ENCODE measurements at places on chromosomes 4 and X.

GRCh38 chr4:68499021-68499420 lies 51.8 kb downstream of the TMPRSS11E start:
- no peak for DNase-seq

DNA sequence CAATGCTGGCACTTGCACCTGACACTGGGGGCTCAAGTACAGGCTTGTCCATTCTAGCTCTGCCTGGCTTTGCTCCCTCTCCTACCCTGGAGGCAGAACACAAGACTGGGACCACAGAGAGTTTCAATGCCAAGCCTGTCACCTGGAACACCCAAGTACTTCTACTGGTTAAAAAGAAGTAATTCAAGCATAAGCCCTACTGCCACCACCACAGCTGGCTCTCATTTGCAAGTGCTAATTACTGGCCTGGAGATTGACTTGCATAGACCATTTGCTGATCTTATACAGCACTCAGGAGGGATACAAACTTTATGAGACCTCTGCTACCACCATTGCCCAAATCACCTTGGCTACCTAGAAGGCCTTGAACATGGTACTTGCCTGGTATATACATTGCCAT lies 1550.9 kb downstream of the C4orf33 start:
- DNase-seq = no peak

GRCh38 chr4:173434231-173434630 lies 35.3 kb upstream of the SCRG1 start:
- DNase-seq = no peak

DNA sequence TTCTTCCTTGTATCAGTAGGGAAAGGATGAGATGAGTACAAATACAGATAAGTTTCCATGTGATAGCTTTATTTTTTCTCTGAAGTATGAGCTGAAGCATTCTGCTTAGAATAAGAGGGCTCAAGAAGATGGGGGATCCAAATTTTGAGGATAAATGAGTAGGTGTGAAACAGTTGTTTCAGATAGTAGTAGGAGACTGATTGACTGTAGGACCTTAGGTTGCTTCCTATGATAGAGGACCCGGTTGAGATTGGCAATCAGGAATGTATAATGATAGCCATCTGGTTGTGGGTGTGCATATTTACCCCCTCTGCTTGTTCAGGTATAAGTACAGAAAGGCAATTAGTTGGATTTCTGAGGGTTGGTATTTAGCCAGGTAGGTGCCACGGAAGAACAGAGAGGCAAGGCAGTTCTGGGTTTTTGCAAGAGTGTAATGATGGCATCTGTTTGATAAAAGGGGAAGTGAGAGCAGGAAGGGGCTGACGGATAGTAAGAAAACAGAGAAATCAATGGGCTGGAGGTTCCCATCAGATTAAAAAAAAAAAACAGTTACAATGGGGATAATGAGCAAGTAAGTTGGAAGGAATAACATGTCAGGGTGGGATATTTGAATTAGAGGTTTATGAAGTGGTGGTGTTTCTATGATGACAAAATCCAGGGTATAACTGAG lies 13.7 kb downstream of the OCRL start:
- DNase-seq = no peak

DNA sequence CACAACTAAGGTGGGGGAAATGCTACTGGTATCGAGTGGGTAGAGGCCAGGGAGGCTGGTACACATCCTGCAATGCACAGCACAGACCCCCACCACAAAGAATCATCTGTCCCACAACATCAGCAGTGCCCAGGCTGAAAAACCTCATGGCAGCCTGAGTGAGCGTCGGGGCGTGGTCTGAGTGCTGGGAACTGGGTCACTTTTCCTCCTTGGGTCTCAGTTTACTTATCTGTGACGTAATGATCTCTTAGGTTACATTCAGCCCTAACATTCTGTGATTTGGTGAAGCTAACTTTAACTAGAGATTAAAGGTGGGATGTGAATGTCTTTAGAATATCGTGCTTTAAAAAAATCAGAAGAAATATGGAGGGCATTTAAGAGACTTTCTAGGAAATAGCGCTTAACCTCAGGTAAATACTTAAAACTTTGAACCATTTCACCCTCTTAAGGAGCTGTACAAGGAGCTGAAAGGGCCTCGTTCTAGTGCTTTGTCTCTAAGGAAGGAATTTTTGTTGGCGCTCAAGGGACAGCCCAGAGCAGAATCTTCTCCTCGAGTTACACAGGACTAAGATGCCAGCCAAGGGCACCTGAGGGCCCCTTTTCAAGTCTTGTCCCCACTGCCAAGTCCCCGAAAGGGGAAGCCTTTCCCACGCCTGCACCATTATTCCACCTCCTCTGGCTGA lies 18.1 kb upstream of the TRIM2 start:
- DNase-seq = no peak

DNA sequence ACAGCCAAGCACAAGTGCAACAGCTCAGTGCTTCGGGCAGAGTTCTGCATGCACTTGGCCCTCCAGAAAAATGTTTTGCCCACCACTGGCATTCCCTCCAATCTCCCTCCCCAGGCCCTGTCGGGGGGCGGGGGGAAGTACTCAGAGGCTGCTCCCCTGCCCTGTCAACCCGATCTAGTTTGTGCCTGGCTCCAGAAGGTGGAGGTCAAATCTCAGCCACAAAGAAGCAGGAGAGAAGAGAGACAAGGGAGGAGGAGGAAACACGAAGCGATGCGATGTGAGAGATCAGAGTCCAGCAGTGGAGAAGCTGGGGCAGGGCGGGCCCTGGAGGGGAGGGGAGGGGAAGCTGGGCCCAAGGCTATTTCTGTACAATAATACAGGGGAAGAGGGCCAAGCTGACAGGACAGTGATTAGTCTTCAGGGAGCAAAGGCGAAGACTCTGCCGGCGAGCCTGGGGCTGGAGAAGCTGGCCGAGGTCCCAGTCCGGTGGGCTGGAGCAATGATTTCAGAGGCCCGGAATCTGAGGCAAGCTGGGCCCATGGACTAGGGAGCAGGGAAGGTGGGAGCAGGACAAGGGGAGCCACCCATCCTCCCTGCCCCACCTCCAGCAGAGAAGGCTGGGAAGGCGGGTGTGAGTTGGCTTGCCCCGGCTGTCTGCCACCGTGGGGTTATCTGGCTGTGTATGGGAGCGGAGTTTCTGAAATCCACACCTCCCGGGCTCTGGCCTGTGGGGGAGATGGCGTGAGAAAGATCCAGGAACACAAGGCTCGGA lies 167.1 kb downstream of the EFNB1 start:
- no peak for DNase-seq

- no peak for DNase-seq
Observed at GRCh38 chr4:7399440-7400234, 35.1 kb downstream of the PSAPL1 start.

DNA sequence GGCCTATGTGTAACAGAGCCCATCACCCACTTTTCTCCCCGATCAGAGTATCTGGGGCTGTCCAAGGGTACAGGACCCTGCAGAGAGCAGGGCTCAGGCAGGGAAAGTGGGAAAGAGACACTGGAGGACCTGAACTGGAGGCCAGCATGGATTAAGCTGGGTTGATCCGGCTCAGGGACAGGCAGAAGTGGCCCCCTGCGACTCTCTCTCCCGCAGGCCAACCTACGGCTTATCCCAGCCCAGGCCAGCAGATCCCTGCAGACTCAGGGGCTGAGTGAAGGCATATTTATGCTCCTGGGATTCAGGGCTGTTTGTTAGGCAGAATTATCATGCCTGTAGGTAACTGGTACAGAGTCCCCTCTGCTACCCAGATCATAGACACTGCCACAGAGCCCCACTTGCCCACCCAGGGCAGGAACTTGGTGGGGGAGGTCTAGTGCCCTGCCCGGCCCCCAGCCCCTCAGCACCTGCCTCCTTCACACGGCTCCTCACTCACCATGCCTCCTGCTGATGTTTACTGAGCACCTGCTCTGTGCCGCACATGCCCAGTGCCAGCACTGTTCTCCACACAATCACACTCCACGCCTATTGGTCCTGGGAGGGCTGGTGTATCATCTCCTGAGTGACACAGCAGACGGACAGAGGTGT lies 87.3 kb downstream of the ADRA2C start:
- no peak for DNase-seq

DNA sequence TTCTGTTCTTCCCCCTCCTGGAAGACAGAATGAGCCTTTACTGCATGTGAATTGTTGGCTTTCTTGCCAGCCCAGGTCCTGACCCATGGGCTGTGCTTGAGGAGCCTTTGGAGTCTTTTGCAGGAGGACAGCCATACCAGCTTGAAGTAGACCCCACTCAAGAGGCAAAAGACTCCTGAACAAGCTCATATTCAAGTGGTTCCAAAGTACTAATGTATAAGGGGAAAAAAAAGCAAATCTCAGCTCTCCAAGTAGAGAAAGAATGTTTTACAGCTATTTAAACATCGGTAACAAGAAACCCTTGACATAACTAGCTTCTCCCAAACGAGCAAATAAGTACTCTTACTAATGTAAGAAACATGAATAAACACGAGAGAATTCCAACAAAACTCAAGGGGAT lies 174.9 kb upstream of the MXRA5 start:
- no peak for DNase-seq
